ENCODE measurements at places on chromosomes 12 and 14.
A peak's percentile ranks its signal among the peaks of the same experiment; 100 is the strongest.

- DNase-seq, result no peak
These were observed 677.2 kb downstream of the AACS start for GRCh38 chr12:125742413-125742812.

GRCh38 chr12:88623777-88624548 is 43.7 kb upstream of the KITLG start:
- DNase-seq, result no peak

- DNase-seq, result no peak
These were observed 22.2 kb downstream of the GRIN2B start for GRCh38 chr12:13959131-13959723.

GRCh38 chr12:109951751-109952150 is 44.4 kb downstream of the GIT2 start:
- peak; percentile 99 for DNase-seq

GRCh38 chr12:109276160-109276559 is 32.9 kb downstream of the FOXN4 start:
- no peak for DNase-seq

DNA sequence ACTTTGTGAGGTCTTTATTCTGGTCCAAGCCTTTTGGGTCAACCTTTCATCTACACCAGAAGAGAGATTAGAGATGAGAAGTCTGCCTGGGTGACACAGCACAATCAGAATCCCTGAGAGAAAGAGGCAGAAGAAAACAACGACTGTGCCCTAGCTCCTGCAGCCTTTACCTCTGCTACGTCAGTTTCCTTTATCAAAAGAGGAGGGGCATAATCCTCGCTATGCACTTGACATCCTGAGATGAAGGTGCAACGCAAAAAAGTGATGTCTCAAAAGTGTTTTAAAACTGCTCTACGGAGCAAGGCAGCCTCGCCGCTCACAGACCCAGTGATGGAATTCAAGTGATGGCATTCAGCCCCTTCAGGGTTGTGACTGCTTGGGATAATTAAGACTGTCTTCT is 21.7 kb downstream of the ZDHHC22 start:
- no peak for DNase-seq

Data from ACHN (cell line).